Brain microvascular endothelial cell (primary cell): ENCODE measurements at places on chromosomes 5 and 9.

DNA sequence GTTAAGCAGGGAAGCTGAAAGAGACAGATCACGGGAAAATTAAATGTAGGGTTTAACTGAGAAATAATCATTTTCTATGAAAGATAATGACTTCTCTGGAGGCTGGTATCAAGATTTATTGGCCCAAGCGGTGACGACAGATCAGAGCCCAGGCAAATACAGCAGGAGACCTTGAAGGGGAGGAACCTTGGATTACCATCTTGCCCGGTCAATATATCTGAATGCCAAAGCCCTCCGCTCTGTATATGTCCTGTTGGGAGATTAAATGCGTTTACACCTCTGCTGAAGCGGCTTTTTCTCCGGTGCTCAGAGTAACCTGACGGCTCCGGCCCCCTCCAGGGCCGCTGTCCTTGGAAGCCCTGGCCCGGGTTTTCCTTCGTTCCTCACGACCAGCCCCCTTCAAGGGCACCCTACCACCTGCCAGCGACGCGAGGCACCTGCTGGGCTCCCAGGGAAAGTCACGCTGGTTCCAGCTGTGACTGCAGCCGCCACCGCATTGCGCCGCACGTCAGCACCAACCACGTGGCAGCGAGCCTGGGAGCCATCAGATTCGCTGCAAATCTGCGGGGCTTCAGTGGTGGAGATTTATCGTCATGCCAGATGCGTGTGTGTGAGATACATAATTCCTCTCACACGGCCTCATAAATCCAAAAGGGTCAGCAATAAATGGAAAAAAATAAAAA lies 4.4 kb upstream of the QSOX2 start:
- DNase-seq: no peak

DNA sequence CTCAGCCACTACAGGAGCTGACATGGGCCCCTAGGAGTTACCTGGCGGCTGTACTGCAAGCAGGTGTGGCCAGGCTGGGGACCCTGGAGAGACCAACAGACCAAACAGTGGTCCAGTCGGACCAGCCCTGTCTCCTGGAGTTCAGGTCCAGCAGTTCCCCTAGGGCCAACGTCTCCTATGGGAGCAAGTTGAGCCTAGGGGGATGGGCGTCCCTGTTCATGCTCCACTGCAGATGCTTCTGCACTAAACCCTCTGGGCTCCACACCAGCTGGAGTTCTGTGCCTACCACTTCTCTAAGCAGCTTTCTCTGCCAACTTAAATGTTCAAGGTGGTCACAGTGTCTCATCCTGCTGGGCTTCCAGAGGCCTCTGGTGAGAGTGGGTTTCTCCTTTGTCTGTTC lies 20.6 kb upstream of the OMD start:
- DNase-seq: no peak

DNA sequence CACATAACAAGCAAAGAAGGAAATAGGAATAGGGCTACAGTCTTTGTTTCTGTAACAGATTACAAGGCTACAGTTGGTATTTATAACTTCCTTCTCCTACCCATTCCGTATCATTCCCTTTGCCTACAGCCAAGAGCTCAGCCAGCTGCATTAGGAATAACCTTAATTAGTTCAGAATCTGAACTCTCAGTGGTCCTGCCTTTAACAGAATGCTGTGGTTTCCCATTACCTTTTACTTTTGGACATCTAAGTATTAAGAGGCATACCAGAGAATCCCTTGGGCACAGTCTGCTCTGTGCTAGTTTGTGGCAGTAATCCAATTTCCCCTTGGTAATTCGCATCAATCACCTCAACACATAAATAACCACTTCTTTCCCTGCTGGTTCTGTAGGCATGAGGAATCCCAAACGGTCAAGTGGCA lies 44.2 kb downstream of the PKD2L2 start:
- no peak for DNase-seq

GRCh38 chr5:128053291-128053954 lies 30.1 kb upstream of the SLC12A2 start:
- no peak for DNase-seq

- DNase-seq: no peak
These were observed 133.7 kb downstream of the SLC28A3 start for GRCh38 chr9:84206801-84207370.

DNA sequence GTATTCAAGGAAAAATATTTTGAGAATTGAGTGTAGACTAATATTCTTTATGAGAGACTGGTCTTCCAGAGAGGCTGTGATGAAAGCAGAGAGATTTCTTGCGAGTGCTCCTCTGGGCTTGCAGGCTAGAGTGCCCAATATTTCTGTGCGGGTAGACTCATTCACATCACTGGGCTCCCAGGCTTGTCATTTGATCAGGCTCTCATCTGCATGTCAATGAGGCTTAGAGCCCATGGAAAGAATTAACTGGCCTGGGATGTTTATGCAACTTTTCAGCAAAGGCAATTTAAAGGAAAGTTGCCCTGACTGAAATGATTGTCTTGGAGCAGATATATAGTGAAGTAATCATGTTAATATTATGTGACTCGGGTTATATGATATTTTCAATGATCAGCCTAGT lies 42.3 kb downstream of the SNCAIP start:
- DNase-seq: no peak

DNA sequence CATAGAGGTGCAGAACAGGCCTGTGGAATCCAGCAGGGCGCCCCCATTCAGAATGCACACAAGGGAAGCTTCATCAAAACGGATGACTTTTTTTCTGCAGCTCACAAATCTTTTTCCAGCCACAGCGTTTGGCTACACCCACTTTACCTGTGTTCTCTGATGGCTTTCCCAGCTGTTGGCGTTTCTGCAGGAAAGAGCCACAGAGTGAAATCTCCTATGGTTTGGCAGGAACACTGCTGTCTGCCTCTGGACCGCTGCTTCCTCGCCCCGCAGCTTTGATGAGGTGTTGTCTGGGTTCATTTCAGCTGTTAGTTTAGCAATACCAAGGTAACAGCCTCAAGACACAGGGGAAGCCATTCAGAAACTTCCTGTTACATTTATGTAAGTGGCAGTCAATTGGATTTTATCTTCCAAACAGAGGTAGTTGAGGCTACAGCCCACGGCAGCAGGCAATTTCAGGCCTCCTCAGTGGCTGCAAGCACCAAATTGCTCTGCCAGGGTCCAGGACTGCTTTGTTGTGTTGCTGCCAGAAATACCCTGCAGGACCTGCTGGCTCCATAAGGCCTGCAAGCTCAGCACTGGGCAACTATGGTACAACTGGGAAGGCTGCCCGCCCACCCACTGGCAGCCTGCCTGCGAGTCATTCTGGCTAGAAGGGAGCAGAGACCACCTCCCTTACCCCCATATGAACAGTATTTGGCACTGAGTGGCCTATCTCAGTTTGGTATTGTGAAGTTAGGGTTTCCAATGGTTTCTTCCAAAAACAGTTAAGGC lies 96.7 kb downstream of the MVB12B start:
- no peak for DNase-seq

GRCh38 chr5:14528115-14528514 lies 53.5 kb upstream of the OTULINL start:
- DNase-seq: no peak

DNA sequence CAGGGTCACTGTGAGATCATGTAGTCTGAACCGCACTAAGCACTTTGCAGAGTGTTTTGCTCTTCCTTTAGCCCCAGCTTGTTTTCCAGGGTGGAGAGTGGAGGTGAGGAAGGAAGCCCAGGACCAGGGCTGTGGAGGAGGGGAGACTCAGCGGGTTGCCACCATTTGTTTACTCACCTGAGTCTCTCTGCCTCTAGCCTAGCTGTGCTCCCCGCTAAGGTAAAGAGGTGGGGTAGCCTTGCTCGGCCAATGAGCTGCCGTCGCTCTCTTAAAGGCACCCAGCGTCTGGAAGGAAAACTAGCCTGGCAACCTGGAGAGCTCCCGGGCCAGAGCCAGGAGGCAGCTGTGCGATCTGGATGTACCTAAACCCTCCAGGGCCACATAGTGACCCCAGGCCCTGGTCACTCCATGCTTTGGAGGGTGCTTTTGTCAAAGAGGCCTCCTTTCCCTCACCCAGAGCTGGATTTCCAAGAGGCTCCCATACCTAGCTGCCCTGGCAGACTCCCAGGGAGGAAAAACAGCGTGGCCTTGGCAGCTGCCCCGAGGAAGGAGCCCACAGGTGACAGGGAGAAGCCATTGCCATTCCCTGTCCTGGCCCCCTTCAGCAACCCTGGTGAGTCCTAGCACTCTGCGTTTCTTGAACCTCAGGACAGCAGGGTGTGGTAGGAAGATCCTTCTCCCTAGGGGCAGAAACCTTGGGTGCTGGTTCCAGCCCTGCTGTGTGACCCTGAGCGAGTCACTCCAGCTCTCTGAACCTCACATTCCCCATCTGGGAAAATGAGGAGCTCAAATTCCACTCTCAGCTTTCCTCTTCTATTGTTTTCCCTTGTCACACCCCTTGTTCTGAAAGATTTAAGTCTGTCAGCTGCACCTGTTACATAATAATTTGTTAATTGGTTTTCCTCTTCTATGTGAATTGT lies 42.4 kb upstream of the LARP1 start:
- no peak for DNase-seq
